ENCODE measurements at places on chromosomes 3 and 15.

GRCh38 chr15:73716417-73716816, 32.2 kb downstream of the CD276 start:
- no peak for DNase-seq

DNA sequence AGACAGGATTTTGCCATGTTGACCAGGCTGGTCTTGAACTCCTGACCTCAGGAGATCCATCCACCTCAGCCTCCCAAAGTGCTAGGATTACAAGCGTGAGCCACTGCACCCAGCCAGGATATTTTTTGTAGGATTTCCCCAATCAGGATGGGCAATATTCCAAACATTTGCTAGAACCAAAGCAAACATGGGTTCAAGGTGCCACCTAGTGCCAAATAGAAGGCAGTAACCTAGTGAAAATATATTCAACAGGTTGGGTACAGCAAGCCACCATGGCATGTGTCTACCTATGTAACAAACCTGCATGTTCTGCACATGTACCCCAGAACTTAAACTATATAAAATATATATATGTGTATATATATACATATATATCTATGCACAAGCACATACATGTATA, 185.9 kb upstream of the CADM2 start:
- no peak for DNase-seq

DNA sequence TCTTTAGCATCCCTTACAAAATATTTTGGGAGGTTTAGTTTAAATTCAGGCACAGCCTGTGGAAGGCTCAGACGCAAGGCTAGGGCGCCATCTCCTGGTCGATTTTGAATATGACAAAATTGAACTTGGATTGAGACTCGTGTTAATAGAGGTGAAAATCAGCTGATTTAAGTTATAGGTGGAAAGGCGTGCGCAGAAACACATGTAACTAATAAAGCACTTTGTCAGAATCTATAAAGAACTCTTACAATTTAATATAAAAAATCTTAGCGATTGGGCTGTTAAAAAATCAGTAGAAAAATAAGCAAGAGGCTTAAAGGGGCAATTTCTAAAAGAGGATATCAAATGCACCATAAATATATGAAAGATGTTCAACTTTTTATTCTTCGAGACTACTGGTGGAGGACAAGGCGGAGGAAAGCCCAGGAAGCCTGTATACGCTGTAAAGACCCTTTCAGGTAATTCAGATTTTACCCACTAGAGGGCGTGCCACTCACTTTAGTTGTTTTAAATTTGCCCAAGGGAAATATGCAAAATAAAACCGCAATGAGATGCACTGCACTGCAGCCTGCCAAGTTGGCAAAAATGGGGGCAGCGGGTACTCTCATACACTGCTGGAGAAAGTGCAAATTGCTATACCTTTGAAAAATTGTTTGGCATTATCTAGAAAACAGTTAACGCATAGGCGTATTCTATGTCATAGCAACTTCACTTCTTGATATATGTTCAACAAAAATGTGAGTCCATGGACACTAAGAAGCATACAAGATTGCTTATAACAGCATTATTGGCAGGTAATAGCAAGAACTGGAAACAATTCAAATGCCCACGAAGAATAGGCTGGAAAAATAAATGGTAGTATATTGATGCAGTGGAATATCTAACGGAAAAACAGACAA, 64.7 kb downstream of the SLC30A4 start:
- peak; percentile 93 for DNase-seq

GRCh38 chr3:190096345-190096744, 24.4 kb downstream of the P3H2 start:
- no peak for DNase-seq

DNA sequence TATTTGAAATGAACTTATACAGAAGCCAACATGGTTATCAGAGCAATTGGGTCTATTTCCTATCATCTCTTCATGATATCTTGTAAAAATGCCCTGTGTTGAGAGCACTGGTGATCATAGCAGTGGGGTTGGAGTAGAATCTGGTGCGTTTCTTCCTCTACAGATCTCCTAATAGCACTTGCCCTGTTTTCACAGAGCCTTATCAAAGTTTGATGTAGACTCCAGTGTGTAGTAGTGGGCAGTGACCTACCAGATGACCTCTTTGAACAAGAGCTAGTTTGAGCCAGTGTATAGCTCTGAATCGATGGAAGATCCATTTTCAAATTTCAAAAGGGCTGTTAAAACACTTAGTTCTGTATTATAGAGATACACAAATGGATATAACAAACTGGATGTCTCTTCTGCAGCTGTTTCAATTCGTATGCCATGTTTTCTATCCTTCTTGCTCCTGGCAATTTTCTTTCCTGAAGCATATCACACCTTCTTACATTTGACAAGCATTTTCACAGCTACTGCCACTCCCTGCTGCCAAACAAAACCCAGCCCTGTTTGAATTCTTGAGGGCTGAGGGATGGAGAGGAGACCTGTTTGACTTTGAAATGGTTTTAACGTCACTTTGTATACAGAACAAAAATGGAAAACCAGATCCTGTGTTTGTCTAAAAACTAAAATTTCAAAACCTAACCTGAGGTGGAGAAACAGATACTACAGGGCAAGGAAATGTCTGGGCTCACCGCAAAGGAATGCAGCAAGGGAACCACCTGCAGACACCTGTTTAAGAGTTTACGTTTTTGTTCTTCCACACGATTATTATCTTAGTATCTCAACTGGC, 354.5 kb upstream of the TPRG1 start:
- DNase-seq: no peak

GRCh38 chr3:150653110-150653561, 50.0 kb downstream of the SELENOT start:
- peak; percentile 54 for DNase-seq

GRCh38 chr3:192875971-192876565, 41.6 kb downstream of the MB21D2 start:
- no peak for DNase-seq

- DNase-seq: no peak
These were observed 11.7 kb upstream of the NR2E3 start for GRCh38 chr15:71798641-71799040.

DNA sequence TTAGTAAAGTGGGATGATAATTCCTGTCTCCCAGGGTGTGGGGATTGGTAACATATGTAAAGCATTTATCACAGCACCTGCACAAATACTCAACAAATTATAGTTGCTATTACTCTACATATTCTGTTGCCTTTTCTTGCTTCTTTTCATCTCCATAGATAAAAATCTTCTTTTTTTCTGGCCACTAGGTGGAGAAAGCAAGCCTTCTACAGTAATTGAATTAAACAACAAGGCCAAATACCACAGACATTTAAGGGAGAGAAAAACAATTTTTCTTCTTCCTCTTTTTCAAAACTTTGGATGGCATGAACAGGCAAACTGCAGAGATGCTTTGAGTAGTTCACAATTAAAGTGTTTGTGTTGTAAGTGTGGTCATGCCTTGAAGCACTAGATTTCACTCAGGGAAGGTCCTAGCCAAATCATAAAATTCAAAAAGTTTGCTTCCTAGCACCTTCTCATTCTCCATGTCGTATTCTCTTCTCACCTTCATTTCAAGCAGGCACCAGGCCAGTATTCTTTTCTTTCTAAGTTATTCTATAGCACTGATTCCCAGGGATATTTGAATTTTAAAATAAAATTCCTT, 493.4 kb upstream of the TGFBR2 start:
- no peak for DNase-seq

- no peak for DNase-seq
These were observed 102.8 kb upstream of the SEMA6D start for GRCh38 chr15:47614360-47615011.

GRCh38 chr3:58175437-58176184, 35.2 kb downstream of the DNASE1L3 start:
- DNase-seq: no peak

GRCh38 chr3:83453056-83453455, 1505.7 kb upstream of the CADM2 start:
- DNase-seq: no peak

DNA sequence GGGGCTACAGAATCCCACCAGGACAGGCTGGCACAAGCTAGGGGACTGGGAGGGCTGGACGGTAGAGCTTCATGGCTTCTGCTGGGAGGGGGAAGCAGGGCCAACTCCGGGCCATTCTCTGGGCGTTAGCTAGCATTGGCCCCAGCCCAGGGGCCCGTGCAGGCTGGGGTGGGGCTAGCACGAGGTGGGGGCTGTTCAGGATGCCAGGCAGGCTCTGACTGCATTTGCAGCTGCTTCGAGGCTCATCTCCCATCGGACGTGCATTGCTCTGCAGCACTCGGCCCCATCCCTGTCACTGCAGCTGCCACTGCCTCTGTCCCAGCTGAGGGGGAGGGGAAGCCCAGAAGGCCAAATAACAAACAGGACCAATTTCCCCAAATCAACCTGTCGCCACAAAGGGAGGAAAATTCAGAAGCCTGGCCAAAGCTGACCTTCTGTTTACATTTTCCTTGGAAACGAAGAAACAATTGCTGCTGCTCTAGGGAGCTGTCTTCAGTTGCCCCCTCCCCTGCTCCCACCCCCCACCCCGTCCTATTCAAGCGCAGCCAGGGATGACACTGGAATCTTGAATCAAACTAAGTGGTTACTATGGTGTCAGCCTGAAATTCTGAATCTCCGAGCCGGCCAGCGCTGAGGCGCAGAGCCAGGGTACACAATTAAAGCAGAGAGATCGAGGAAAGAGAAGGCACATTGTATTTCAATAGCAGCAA, 138.8 kb upstream of the PRR20G start:
- DNase-seq: no peak

GRCh38 chr3:3605226-3605625, 194.0 kb upstream of the LRRN1 start:
- DNase-seq: no peak

DNA sequence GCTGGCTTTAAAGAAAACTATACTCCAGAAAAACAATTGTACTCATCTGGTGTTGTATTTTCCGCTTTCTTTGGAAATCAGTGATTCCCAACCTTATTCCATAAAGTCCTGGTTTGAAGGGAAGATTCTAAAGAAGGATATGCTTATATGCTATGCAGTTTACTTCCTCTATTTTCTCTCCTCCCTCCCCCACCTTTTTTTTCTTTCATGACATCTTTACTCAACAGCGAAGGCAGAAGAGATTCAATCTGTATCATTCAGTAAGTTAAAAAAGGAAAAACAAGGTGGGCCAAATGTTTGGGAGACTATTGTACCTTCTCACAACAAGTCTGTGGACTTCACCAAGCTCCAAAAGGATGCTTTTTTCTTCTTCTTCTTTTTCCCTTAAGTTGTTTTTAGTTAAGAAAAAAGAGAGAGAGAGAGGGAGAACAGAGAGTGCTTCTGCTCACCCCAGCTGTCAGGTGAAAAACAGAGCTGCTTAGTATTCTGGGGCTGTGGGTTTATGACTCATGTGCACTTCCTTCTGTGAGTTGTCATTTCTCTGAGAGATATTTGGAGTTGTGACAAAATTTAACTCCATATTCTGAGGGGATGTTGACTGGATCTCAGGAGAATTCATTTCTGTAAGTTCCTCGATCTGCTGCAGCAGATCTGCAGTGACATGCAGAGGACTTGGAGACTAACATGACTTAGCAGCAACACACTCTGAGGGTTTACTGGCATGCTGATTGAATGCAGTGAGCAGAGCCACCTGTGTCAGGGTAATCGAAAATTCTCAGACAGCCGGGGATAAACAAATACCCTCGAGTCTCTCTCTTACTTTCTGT, 70.7 kb downstream of the SSR3 start:
- peak; percentile 12 for DNase-seq

- no peak for DNase-seq
These were observed 266.2 kb downstream of the NLGN1 start for GRCh38 chr3:173663696-173664111.

- DNase-seq: no peak
These were observed 240.5 kb downstream of the SOX2 start for GRCh38 chr3:181952221-181952620.

- DNase-seq: no peak
These were observed 36.1 kb downstream of the LIPC start for GRCh38 chr15:58467722-58468423.

- no peak for DNase-seq
These were observed 183.3 kb downstream of the PDE8A start for GRCh38 chr15:85164841-85165466.

DNA sequence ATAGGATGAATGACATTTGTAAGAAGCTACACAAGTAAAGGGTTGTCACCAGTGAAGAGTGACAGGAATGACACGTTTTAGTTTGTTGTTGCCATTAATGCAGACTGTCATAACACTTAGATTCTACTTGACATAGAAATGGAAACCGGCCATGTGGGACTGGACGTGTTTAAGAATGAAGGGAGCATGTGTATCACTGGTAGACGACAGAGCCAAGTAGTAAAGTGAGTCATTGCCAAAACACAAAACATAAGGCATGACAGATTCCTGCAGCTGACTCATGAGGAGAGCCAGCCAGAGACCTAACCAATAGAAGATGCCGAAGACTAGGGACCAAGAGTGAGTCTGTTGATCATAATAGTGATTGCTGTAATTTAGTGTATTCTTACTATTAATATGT, 106.2 kb upstream of the PLAAT1 start:
- no peak for DNase-seq

DNA sequence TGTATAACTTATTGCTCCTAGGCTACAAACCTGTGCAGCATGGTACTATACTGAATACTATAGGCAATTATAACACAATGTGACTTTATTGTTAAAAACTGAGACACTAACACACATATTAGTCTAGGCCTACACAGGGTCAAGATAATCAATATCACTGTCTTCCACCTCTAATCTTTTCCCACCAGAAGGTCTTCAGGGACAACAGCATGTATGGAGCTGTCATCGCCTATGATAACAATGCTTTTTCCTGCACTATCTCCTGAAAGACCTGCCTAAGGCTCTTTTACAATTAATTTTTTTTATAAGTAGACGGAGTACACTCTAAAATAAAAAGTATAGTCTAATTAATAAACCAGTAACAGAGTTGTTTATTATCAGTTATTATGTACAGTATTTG, 60.9 kb downstream of the LRRC28 start:
- no peak for DNase-seq

GRCh38 chr3:45711931-45712330, 22.7 kb downstream of the SACM1L start:
- DNase-seq: no peak

DNA sequence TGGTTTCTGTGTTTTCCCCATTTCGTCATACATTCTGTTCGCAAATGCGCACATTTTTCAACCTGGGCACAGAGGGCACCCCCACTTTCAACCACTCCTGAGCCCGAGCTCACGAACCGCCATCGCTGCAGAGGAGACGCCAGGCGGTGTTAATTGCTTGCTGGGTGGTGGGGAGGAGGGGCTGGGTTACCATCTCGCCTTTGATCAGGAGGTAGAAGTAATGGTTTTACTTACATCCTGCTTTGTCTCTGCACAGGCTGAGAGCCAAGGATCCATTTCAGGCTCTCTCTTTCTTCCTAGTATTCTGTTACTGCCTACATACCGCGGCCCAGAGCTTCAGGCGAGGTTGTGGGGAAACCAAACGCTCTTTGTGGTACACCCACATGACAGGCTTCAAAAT, 177.3 kb upstream of the WNT5A start:
- DNase-seq: no peak
